Dorsolateral prefrontal cortex (tissue), 122 donors: ENCODE measurements at places on chromosomes 2 and 18. TPM values are rescaled to one million over a fixed set of nuclear protein-coding genes. Genes with fewer than 3 reads are reported as not detected.

The KRTCAP3 gene
- 1.9 TPM for total RNA-seq

The AQP12B gene
- not detected for total RNA-seq

The LOXL3 gene
- 6.4 TPM for total RNA-seq

The VIT gene
- 0.44 TPM for total RNA-seq

The DUSP2 gene
- 10.8 TPM for total RNA-seq

The HOXD1 gene
- total RNA-seq, result 2.2 TPM

The MAPK4 gene
- total RNA-seq, result 48.6 TPM

The ATRAID gene
- 36.4 TPM for total RNA-seq

The SMAD4 gene
- 75.3 TPM for total RNA-seq

The CCDC74B gene
- total RNA-seq, result 10.7 TPM

The CROCC2 gene
- total RNA-seq, result not detected

The TSPYL6 gene
- 0.18 TPM for total RNA-seq

The ZNF385B gene
- total RNA-seq, result 35.6 TPM

The EN1 gene
- not detected for total RNA-seq

The SLC8A1 gene
- 242 TPM for total RNA-seq

The ADD2 gene
- 156 TPM for total RNA-seq

The UXS1 gene
- total RNA-seq, result 62.5 TPM

The TBC1D8 gene
- total RNA-seq, result 17.9 TPM

The CNTNAP5 gene
- 54.8 TPM for total RNA-seq

The ESPNL gene
- total RNA-seq, result 0.11 TPM

The IL36RN gene
- total RNA-seq, result not detected

The RGPD4 gene
- total RNA-seq, result not detected

The CTNNA2 gene
- total RNA-seq, result 169 TPM

The EML6 gene
- total RNA-seq, result 39.9 TPM

The RFX8 gene
- total RNA-seq, result 0.92 TPM

The IL36B gene
- total RNA-seq, result not detected

The PSD4 gene
- 10.2 TPM for total RNA-seq

The HS1BP3 gene
- 31.1 TPM for total RNA-seq

The RBM45 gene
- 19.3 TPM for total RNA-seq

The TWIST2 gene
- total RNA-seq, result 0.66 TPM

The TDRD15 gene
- not detected for total RNA-seq

The HRH4 gene
- total RNA-seq, result not detected

The VWA3B gene
- total RNA-seq, result 1.7 TPM

The REG3G gene
- total RNA-seq, result not detected

The FAM237A gene
- total RNA-seq, result 0.61 TPM

The UGT1A4 gene
- total RNA-seq, result not detected

The SPEG gene
- 73.3 TPM for total RNA-seq

The SMYD1 gene
- total RNA-seq, result not detected

The EPHA4 gene
- 245 TPM for total RNA-seq

The REEP1 gene
- 75.0 TPM for total RNA-seq

The STK17B gene
- total RNA-seq, result 7.5 TPM
